ENCODE measurements at places on chromosomes 7 and 10.
A peak's percentile ranks its signal among the peaks of the same experiment; 100 is the strongest.

- no peak for DNase-seq
Measured at GRCh38 chr10:100350914-100351485, 4.0 kb downstream of the SCD start.

GRCh38 chr10:82176587-82176986, 301.6 kb downstream of the NRG3 start:
- no peak for DNase-seq

GRCh38 chr10:42691361-42692120, 53.2 kb upstream of the ZNF33B start:
- no peak for DNase-seq

DNA sequence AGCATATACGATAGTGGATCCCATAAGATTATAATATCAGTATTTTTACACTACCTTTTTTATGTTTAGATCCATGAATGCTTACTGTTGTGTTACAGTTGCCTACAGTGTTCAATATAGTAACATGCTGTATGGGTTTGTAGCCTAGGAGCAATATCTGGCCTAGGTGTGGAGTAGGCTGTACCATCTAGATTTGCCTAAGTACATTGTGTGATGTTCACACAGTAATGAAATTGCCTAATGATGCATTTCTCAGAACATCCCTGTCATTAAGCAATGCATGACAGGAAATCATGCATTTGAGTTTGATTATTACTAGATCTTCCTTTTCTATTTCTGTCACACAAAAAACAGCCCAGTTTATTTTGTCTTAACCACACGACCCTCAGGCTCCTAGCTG, 14.5 kb downstream of the CBX3 start:
- no peak for DNase-seq

DNA sequence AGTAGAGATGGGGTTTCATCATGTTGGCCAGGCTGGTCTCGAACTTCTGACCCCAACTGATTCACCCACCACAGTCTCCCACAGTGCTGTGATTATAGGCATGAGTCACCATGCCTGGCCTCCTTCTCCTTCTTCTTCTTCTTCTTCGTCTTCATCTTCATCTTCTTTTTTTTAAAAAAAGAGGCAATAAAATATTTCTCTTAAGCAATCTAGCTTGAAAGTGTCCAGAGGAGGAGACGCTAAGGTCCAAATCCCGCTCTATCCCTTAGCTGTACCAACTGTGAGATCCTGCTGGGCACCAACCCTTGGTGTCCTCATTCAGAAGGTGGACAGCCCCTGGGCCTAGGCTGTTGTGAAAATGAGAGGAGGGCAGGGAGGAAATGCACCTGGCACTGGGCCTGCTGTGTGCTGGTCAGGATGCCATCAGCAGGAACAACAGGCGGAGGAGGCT, 13.9 kb upstream of the PSAP start:
- no peak for DNase-seq

DNA sequence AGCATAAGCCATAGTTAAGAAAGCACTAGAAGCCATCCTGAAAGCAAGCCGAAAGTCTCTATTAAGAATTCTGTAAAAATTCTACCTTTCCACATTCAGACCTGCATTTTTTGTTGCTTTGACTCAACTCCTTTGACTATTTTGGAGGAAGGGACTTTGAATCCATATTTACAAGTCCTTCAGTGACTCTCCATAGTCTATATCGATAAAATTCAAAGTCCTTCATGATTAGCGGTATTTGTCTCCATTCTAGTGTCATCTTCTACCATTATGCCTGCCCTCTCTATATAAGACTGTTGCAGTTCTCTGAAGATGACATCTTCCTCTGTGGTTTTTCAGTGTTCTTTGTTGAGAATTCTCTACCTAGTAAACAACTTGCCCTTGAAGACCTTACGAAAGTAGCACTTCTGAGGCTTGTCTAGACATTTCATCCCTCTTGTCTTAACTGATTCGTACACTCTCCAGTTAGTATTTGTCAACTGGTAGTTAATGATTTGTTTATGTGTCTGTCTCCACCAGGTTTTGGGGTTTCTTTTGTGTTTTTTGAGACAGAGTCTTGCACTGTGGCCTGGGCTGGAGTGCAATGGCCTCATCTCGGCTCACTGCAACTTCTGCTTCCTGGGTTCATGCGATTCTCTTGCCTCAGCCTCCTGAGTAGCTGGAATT, 1.7 kb downstream of the CCSER2 start:
- DNase-seq, result no peak

DNA sequence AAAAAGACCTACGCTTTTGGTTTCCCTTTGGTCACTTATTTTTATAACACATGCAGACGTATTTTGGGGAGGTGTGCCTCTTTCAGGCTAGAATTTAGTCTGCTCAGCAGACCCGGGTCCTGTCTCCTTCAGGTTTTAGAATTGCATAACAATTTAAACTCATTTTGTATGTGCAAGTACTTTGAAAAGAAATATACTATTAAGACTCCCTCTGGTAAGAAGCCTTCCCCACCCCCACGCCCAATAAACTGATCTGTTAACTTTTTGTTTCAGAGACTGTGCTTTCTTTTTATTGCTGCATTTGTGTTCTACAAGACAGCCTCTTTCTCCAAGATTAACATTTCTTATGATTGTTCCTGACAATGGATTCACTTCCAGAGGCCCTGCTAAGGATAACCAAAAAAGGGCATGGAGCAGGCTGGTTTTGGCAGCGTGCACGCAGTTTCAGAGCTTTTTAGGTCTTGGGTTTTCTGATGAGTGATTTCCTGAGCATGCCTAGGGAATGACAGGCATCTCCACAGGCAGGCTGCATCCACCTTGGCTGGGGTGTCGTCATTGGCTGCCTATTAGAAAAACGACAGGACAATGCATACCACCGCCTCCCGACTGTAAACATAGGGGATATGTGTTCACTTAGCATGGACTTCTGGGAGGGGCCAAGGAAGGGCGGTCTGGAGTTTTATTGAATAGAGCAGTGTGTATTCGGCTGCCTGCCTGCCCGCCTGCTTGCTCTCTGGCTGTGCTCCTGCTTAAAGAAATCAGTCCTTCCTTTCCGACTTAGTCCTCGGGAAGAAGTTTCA, at the start of gene CALD1:
Gene CALD1 (plus strand): TSS at position 694 of the 800 bp plus-strand sequence. CDS start 88,100 bp downstream, outside the sequence.
- peak; percentile 98 for DNase-seq

DNA sequence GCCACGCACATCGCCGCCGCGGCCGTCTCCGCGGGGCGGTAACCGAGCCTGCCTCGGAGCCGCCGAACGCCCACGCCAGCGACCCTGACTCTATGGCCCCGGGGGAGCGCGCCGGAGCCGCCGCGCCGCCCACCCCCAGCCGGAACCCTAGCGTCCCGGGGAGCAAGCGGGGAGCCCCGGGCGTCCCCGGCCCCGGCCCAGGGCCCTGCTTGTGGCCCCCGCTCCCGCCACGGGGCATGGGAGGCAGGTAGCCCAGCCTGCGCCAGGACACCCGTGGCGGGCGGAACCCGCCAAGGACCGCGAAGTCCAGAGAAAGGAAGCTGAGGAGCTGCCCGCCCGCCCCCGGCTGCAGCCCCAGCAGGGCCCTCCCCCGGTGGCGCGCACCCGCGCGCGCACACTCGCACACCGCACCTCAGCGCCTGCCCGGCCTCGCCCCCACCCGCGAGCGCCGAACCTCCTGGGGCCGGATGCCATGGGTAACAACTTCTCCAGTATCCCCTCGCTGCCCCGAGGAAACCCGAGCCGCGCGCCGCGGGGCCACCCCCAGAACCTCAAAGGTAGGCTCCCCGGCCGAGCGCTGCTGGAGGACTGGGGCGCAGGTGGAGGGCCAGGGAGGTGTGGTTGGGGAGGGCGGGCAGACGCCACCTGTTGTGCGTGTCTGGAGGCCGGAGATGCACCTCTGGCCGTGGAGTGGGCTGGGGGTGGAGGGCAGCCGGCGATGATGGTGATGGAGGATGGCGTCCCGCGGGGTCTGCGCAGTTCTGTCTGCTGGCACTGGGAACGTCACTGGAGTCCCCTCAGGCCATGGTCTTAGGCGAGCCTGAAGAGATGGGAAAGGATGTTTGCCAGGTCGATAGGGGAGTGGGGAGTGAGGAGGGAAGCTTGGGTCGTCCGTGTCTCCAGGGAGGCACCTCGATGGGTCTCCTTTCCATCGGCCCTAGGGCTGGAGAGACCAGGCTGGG, 692 bp downstream of the NEURL1 start:
- DNase-seq, result peak; percentile 42

- peak; percentile 64 for DNase-seq
Measured at GRCh38 chr10:30384701-30385201, 35.7 kb upstream of the MTPAP start.
